GM20000 (cell line): ENCODE measurements at places on chromosomes 16 and 17.

- DNase-seq, result no peak
Observed at GRCh38 chr16:85058909-85059308, 31.3 kb downstream of the KIAA0513 start.

DNA sequence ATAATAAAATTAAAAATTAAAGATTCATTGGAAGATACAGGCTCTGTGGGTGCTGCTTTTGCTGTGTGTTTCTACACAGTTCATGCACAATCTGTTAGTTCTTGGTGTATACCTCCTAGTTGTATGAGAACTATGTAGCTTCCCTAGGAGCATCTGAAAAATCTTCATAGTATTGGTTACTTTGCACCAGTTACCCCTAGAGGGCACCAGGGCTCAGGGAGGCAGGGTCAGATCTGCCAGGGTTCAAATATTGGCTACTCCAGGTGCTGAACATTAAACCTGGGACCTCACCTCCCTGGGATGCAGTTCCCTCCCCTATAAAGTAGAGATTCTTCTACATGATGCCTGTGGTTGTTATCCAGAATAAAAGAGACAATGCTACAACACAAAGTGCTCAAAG lies 583.0 kb upstream of the CDH11 start:
- DNase-seq, result no peak

GRCh38 chr16:88523309-88524161 lies 46.7 kb upstream of the ZC3H18 start:
- no peak for DNase-seq

DNA sequence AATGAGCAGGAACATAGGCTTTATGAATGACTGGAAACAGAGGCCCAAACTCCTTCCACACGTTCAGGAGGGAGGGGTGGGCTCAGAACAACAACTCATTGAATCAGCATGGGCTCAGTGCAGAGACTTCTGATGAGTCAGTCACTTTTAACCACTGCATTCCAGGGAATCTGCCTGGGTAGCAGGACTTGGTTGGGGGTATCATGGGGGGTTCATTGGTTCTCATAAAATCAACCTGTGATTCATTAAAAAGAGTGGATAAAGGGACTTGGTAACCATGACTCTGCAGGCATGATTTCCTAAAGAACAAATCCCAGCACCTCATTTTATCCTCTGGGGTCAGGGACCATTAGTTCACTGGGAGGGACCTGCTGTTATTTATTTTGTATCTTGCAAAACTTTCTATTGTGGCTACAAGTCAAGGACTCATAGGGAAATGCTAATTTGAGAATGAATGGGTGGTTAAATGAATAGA lies 13.8 kb downstream of the ITGB3 start:
- DNase-seq, result no peak

GRCh38 chr17:27651411-27652345 lies 20.7 kb downstream of the LGALS9 start:
- peak; percentile 21 for DNase-seq

DNA sequence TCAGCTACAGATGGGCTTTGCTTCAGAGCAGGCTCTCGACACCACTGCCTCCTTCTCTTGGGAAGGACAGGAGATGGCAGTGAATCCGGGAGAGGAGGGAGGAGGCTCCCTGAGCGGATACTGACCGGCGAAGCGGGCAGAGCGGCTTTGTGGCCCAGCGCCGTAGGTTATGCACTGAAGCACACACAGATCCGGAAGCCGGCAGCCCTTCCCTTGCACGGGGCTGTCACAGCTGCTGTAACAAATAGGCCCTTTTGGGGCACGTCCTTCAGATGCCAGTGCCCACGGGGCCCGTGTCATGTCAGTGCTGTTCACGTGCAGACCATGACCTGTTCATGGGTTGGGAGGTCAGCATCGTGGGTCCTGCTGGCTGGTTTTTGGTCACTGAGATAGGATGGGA lies 144.7 kb upstream of the CHMP6 start:
- DNase-seq, result no peak

DNA sequence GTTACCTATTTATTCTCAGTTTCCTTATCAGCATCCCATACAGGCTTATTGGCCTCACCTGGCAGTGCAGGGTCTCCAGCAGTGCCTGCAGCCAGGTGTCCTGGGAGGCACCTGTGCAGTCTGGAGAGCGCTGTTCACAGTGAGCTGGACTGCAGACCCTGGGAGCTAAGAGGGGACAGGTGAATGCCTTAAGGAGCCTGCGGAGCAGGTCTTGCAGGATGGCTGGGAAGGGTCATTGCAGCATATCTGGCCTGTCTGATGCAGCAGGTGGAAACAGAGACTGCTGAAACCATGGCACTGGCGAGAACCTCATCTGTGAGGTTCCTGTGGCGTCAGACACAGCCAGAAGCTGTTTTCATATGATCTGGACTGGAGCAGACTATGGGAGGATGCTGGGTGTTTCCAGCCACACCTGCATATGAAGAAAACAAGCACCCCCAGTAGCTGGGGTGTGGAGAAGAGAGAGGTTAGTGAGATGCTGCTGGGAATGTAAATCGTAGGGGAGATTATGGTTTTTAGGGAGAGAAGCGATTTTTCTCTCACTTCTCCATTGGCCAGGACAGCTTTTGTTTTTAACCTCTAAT lies 77.0 kb downstream of the NTN1 start:
- no peak for DNase-seq

DNA sequence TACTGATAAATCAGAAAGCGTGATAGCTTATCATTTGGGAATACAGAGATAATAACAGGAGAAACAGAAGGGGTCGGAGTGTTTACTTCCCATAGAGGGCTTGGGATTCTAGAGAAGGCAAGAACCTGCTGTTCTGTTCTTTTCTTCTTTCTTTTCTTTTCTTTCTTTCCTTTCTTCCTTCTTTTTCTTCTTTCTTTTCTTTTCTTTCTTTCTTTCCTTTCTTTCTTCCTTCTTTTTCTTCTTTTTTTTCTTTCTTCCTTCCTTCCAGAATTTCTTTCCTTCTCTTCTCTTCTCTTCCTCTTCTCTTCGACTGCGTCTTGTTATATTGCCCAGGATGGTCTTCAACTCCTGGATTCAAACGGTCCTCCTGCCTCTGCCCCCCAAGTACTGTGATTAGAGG lies 18.3 kb downstream of the CNEP1R1 start:
- no peak for DNase-seq

DNA sequence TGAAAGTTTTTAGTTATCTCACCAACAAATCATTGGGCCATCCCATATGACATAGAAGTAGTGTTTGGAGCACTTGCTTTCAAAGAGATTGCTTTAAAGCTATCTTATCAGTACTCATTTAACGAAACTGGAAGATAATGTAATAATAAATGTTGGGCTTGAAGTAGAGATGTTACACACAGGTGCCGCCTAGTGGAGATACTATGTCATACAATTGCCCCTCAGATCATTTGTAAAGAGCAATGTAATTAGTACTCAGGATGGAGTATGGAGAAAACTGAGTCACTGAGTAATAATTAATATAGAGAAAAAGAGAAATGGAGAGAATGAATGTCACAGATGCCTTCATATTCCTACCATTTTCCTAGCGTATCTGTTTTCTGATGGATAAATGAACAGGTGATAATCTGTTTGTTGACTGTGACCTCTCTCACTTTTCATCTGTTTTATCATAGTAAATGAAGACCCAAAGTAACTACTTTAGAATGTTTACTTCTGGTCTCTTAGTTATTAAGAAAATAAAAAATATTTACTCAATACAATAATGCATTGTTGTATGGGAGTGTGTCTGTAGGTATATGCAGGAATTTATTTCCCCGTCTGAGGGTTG lies 80.4 kb downstream of the EFCAB5 start:
- DNase-seq, result peak; percentile 60

- DNase-seq, result no peak
Observed at GRCh38 chr17:74603746-74604145, 11.7 kb upstream of the CD300LD start.

DNA sequence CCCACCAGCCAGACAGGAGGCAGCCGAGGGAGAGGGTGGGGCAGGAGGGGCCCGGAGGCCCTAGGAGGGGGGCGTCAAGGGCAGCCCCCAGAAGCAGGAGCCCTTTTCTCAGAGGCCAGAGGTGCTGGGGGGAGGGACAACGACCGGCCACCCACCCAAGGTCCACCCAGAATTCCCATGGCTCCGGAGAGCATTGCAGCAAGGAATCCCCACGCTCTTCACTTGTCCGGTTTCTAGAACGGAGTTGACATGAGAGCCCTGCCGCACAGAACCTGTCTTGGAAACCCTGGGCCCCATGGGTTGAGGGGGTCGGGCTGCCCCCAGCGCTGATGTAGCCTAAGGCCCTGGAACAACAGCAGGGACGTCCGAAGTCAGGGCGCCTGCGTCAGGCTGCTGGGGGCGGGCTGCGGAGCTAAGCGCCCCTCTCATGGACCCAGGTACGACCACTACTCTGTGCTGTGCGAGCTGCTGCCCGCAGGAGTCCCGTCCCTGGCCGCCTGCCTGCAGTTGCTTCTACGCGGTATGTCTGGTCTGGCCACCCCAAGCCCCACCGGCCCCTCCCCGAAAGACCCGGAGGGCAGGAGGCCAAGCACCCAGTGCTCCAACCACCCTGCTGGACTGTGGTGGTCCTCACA lies 11.2 kb downstream of the CYBC1 start:
- DNase-seq, result peak; percentile 40

GRCh38 chr17:45848868-45849535 lies 4.3 kb downstream of the SPPL2C start:
- no peak for DNase-seq

GRCh38 chr17:41403404-41404023 lies 6.1 kb upstream of the KRT31 start:
- DNase-seq, result no peak

DNA sequence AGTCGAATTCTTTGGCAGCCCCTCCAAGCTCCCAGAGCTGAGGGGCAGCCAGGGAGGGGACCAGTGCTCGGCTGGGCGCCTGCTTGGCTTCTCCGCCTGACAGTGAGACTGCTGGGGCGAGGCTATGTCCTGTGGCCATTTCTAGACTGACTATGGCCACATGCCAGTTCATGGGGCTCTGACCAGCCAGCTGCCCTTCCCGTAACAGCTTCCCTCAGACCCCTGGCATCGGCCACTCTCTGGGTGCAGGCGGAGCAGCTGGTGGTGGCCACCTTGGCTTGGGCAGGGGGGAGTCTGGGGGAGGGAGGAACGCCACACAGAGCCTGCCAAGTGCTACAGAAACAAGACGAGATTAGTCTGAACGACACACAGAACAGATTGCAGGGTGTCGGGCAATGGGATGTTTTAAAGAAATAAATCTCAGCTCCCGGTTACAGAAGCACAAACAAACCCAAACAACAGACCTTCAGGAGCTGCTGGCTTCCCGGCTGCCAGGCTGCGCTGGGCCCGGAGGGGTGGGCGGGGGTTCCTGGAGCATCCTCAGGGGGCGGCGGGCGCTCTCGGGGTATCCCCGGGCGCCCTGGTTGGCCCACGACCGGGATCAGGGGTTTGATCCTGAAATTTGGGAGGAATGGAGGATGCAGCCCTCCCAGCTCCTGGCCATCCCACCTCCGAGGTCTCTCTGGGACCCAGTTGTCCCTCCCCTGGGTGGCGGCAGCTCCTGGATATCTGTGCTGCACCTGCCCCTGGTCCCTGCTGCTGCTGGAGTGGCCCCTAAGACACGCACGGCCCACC lies 34.5 kb downstream of the TBC1D16 start:
- DNase-seq, result no peak

- no peak for DNase-seq
Observed at GRCh38 chr17:29444589-29444988, 54.4 kb downstream of the TAOK1 start.

DNA sequence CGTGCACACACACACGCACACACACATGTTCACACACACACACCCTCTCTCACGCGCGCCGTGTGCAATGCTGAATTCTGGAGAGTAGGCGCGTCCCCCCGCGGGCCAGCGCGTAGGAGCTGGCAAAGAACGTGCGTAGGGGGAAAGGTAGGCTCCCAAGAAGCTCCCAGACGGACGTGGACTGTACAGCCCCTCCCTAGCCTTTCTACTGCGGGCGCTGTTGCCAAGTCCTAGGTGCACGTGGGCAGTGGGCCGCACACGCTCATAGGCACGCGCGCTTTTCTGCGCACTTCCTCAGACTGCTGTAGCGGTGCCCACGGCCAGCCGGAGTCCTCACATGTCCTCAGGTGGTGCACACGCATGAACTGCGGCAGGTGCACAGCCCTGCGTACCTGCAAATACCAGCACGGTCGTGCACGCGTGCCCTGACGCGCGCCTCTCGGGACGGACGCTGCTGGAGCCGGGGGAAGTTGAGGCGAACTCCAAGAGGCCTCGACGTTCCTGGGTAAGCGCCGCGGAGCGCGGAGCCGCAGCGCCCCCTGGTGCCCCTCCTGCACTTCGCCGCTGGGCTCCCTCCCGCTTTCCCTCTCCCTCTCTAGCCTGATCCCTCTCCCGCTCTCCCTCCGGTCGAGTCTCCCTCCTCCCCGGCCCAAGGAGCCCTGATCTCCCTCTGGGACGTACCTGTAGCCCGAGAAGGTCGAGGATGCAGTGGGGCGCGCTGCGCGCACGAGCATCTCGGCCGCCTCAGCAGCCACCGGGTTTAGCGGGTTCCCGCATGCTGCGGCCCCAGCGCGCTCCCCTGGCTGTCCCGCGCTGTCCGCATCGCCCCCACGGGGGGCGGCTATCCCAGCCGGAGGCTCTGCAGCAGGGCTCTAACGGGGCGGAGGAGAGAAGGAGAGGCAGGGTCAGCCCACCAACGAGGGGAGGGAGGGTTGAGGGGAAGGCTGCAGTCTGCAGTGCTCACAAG lies 749 bp downstream of the GRIN2A start:
- DNase-seq, result peak; percentile 89

DNA sequence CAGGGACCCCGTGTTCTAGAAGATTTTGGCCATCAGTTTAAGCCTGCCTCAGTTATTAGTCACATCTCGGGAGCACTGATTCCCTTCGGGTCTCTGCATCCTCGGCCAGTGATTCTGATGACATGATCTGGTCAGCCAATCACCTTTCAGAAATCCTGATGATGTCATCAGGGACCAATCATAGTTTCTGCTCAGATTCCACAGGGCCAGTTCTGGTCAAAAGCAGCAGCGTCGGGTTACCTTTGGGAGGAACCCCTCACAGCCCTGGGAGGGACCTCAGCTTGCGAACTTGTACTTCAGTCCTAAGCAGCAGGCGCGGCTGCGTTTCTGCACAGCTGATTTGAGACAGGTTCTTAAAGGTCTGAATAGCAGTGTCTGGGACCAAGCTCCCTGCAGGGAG lies 13.9 kb downstream of the KDM8 start:
- DNase-seq, result no peak

GRCh38 chr16:11639925-11640899 lies 28.0 kb upstream of the SNN start:
- no peak for DNase-seq

GRCh38 chr17:78257810-78258322 lies 26.4 kb downstream of the TMEM235 start:
- DNase-seq, result peak; percentile 79

GRCh38 chr17:14746822-14747602 lies 446.1 kb downstream of the HS3ST3B1 start:
- no peak for DNase-seq
